NCI-H1417 treated with DMSO at 0.1 percent for 48 hours (cell line): ENCODE measurements at places on chromosomes 6 and 20.

- DNase-seq, result no peak
Measured at GRCh38 chr6:44005507-44005903, 121.7 kb downstream of the MRPL14 start.

- DNase-seq, result no peak
Measured at GRCh38 chr20:63208346-63208909, 7.5 kb downstream of the YTHDF1 start.

- DNase-seq, result no peak
Measured at GRCh38 chr6:12490351-12490903, 200.3 kb downstream of the EDN1 start.

DNA sequence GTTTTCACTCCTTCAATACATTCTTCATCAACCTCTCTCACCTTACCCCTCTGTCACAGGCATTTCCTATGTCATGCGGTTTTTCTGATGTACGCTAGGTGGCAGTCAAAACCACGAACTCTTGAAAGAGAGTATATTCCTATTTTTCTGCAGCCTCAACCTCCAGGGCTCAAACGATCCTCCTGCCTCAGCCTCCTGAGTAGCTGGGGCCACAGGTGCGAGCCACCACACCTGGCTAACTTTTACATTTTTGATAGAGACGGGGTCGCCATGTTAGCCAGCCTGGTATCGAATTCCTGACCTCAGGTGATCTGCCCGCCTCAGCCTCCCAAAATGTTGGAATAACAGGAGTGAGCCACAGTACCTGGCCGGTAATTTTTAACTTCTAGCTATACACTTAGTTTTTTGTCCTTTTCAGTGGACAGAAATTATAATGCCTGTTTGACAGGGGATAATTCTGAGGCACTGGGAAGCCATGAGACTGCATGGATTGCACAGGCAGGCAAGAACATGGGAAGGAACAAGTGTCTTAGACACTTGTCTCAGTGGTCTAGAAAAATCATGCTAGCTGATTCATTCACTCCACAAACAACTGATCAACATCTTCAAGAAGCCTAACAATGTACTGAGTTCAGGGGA lies 22.5 kb upstream of the HFE start:
- no peak for DNase-seq

- no peak for DNase-seq
Measured at GRCh38 chr6:154306696-154307095, 49.9 kb downstream of the IPCEF1 start.

- DNase-seq, result peak; percentile 67
Measured at GRCh38 chr6:161067749-161068148, 76.2 kb downstream of the MAP3K4 start.
